Activated CD8-positive, alpha-beta memory T cell treated with anti-CD3 and anti-CD28 coated beads for 1 hour (primary cell): ENCODE measurements at places on chromosomes 3 and 15.

GRCh38 chr15:45744236-45744589, 109.4 kb downstream of the SQOR start:
- DNase-seq: no peak

DNA sequence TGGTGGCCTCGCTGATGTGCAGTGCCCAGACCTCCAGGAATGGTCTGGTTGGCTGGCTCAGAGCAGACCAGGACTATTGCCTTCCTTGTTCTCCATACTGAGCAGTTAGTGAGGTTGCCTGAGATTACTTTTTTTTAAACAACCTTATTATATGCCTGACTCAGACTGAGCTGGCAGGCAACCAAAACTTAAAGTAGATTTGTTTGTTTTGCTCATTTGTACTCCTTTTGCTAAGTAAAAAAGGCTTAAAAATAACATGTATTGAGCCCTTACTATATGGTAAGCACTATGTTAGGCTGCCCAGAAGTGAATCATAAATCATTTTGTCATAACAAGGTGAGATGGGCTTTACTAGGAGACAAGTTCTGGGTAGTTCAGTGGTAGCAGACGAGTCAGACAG, 92.4 kb downstream of the GHSR start:
- DNase-seq: no peak

DNA sequence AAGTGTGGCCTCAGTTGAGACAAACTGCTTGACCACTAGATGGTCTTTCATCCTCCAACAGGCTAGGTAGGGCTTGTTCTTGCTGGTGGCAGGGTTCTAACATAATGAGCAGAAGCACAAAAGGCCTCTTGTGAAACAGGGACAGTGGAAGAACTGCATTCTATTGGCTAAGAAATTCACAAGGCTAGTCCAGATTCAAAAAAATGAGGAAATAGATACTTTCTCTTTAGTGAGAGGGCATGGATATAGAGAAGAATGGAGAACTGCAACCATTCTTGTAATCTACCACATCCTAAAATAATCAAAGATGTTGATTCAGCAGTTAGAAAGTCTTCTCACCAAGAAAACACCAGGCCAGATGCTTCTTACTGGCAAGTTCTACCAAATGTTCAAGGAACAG, 143.7 kb upstream of the LRIG1 start:
- DNase-seq: no peak

DNA sequence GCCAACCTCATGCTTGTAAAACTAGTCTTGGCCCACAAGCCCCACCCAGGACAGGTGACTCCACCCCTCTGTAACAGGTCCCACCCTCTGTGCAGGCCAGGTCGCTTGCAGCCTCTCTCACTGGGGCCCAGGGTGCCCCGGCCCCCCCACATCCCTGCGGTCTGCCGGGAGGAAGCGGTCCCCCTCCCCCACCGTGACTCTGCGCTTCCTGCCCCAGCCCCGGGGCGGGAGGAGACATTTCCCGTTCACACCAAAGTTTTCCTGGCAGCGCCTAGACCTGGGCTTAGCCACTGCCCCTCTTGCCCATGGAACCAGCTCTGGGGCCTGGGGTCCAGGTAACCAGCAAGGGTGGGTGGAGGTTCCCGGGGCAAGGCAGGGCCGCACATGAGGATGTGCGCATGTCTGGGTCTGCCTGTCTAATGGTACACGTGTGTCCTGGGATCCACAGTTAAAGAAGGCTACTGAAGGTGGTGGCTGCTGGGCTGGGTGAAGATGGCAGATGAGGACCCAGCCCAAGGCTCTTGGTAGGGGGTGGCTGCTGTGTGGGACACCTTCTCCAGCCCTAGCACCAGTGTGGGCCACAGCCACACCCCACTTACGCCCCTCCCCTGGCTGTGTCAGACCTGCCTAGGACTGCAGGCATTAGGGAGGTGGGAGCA, 8.4 kb downstream of the NBEAL2 start:
- DNase-seq: peak; percentile 74

DNA sequence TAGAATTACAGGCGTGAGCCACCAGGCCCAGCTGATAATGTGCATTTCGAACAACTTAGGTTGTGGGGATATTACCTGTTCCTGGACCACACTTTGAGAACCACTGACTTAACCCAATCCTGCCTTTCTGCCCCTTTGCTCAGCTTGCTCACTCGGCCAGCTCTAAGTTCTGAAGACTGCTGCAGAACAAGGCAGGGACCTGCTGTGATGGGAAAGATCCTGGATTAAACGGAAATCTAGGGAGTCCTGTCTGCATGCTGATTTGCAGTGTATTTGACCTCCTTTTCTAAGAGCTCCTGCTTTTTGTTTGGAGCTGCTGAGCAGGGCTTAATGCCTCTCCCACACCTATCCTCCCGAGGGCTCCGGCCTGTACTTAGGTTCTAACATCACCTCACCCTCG, 2.9 kb downstream of the LTK start:
- no peak for DNase-seq

DNA sequence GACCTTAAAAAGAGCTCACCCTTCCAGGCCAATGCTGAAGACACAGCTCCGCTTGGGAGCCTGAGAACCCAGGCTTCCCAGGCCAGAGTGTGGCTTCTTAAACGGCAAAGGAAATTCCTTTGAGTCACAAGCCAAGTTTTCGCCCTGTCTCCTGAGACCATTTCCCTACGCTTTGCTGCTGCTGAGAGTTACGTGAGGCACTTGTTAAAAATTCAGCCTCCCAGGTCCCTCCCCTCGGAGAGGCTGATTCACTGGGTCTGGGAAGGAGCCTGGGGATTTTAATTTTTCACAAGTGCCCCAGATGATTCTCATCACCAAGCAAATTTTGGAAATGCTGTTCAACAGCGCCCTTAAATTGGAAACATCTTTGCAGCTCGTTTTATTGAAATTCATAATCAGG, 25.5 kb downstream of the RLBP1 start:
- no peak for DNase-seq

- no peak for DNase-seq
These were observed 52.4 kb downstream of the ONECUT1 start for GRCh38 chr15:52737720-52738119.

- DNase-seq: no peak
These were observed 96.1 kb downstream of the RSRC1 start for GRCh38 chr3:158205994-158206393.

GRCh38 chr3:100440895-100441294, 39.6 kb downstream of the LNP1 start:
- no peak for DNase-seq
